ENCODE measurements at places on chromosomes 11 and 22. TPM values are rescaled to one million over a fixed set of nuclear protein-coding genes. Genes with fewer than 3 reads are reported as not detected.

DNA sequence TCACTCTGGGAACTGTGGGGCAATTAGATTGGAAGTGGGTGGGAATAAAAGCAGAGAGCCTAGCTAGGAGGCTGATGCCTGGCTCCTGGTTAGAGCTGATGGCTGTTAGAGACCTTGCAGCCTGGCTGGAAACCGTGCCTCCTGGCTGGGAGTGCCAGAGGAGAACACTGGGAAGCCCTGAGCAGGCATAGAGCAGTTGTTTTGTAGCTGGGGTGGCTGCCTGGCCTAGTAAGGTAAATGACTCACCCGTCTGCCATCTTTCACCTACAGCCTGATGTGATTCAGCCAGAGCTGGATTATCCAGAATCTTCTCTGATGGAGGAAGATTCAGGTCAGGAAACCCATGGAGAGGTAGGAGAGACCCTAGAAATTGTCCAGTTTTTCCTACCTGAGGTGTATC lies 6.1 kb downstream of the UQCR10 start:
- peak; percentile 10 for DNase-seq

- DNase-seq, result peak; percentile 75
Observed at GRCh38 chr22:37244114-37244921, at the start of gene RAC2. Gene RAC2 (minus strand): TSS chr22:37244269. CDS start chr22:37244148, 121 bp downstream.

GRCh38 chr11:114179234-114179941 lies 116.8 kb upstream of the NNMT start:
- peak; percentile 94 for DNase-seq

- no peak for DNase-seq
Observed at GRCh38 chr22:18082467-18082866, 4.7 kb downstream of the PEX26 start.

Gene TRMU
- 16.3 TPM for total RNA-seq

Gene PPFIBP2
- 4.6 TPM for total RNA-seq

- no peak for DNase-seq
Observed at GRCh38 chr22:35322126-35322525, 22.4 kb downstream of the TOM1 start.

Gene FAT3
- total RNA-seq, result under 0.01 TPM

- DNase-seq, result no peak
Observed at GRCh38 chr11:14411818-14412217, 52.8 kb upstream of the RRAS2 start.

DNA sequence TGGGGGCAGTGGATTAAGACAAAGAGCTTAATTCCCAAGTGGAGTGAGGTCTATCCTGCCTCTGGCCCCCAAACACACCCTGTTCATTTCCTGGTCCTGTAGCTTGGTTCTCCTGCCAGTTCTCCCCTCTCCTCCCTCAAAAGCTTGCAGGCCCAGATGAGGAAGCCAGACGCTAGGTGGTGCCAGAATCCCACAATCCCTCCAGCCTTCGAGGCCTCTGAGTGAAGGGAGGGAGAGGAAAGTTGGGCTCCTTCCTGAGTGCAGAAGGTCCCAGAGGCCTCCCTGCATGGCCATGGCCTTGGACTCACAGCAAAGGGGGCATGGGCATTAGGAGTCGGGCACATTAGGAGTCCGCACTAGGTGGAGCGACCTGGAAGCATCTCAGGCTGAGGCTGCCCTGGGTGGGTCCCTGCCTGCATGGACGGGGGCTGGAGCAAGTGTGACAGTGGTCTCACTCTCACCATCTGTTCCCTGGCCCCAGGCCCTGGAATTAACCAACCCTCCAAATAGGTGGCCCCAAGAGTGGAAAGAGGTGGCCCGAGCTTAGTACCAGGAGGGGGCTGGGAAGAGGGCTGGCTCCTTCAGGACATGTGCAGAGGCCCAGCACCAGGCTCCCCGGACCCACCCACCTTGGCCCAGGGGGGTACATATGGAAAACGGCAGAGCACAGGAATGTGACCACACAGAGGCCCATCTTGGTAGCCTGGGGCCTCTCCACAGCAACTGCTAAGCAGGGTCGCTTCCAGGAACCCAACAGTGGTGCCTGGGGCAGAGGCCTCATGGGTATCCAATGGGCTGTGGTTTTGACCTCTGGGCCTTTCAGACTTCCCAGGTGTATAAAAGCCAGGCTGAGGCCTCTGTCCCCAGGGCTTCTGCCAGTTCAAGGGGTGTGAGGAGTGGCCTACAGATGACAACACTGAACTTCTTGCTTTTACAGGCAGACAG lies 5.2 kb downstream of the FXYD2 start:
- peak; percentile 72 for DNase-seq

Gene LRRC32
- 20.9 TPM for total RNA-seq

Gene MUC6
- total RNA-seq, result not detected

- peak; percentile 44 for DNase-seq
Observed at GRCh38 chr11:111833524-111833923, 37.9 kb downstream of the ALG9 start.

Gene PRG3
- total RNA-seq, result not detected

DNA sequence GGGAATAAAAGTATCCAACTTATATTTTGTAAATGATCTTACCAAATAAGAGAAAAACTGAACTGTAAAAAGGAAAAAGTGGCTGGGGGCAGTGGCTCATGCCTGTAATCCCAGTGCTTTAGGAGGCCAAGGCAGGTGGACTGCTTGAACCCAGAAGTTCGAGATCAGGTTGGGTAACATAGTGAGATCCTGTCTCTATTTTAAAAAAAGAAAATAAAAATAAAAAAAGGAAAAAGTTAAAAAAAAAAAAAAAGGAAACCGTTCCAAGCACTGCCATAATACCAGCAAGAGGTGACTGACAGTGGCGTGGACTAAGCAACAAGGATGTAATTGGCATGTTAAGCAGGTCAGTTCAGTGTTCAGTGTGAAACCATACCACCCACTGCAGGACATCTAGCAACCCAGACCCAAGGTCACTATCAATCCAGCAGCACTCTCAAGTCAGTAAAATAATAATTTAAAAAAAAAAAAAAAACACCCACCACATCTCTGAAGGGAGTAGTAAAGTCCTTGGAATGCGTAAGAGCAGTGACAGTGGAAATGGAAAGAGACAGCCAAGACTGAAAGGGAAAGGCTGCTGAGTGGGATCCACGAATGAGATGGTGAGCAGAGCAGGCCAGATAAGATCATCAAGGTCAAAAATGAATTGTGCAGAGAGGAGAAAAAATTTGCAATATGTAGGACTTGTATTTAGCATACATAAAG lies 43.6 kb downstream of the MAPK1 start:
- no peak for DNase-seq

Gene PRAME
- total RNA-seq, result not detected

- DNase-seq, result no peak
Observed at GRCh38 chr22:49524362-49524761, 303.3 kb downstream of the BRD1 start.

Gene OR8G5
- not detected for total RNA-seq

DNA sequence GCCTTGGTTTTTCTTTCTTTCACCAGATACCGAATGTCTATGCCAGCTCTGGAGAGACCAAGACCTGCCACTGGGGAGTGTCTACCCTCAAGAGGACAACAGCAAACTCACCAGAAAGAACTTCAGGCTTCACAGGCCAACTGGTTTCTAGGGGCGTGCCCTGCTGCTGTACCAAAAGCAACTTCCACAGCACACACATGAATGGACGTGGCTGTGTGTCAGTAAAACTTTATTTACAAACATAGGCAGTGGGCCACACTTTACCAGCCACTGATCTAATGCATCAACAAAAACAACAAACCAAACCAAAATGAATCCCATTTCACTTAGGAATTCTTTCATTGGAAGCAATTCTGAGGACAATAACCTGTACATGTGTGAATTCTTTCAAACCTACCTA lies 16.7 kb downstream of the DEAF1 start:
- DNase-seq, result no peak

Gene HEPN1
- total RNA-seq, result not detected

Gene OR52E4
- not detected for total RNA-seq

DNA sequence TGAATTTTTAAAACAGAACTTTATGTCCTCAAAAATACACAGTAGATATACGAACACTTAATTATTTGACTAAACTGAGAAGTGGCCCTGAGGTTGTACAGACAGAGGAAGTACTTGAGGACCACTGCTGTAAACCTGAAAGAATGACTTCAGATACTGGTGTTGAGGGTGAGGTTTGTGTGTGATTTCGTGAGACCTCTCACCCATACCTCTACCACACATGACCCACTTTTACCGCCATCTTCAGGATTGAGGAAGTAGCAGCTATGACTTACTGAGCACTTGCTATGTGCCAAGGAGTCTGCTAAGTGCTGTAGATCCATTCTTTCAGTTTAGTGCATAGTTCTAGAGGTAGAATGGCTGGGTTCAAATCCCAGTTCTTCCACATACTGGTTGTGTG lies 21.9 kb downstream of the MMP13 start:
- no peak for DNase-seq

DNA sequence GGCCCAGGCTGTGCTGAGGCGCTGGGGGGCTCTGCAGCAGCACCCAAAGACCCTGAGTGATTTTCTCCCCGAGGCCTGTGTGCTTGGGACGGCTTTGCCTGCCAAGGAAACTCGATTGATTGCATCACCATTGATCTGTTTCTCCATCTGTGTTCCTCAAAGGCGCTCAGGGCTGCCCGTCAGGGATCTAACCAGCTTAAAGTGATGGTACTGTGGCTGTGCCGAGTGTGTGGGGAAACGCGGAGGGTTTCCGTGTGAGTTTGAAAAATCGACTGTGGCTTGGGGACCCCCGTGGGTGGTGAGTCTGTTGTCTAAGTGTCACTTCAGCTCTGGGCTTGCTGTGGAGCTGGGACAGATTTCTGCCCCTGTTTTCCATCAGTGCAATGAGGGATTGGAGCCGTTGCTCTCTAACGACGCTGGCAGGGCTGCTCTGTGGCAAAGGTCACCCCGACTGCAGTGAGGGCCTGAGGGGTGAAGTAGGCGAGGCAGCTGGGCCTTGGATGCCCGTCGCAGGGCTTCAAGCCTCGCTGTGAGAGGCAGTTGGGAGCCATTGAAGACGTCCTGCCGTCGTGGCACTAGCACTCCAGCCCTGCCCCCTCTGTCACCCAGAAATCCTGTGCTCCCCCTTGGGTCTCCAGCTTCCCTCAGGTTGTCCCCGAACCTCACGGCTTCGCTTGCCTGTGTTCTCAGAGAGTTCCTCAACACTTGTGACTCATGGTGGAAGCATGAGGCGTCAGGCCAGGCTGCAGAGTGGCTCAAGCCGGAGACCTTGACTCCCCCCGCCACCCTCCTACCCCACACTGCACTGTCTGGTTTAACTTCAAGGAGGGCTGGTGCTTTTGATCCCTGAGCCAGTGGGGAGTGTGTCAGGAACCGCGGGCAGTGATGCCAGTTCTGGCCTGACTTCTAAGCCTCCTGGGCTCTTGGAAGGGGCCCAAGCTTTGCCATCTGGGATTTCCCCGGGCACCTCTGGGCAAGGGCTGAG lies 21.8 kb downstream of the CACNA1I start:
- no peak for DNase-seq

Gene MS4A1
- under 0.01 TPM for total RNA-seq

All from dermis microvascular lymphatic vessel endothelial cell (primary cell).